ENCODE measurements at places on chromosomes 6 and 20.

DNA sequence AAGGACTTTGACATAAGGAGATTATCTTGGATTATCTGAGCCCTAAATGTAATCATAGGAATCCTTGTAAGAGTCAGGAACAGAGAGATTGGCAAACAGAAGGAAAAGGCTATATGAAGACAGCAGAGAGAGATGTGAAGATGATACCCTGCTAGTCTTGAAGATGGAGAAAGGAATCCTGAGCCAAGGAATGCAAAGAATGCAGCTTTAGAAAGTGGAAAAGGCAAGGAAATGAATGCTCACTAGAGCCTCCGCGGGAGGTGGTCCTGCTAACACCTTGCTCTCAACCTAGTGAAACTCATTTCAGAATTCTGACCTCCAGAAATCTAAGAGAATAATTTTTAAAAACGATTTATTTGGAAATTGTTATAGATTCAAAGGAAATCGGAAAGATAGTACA is 117.1 kb downstream of the TBXT start:
- no peak for DNase-seq

- no peak for DNase-seq
Observed at GRCh38 chr6:139143111-139143510, 8.2 kb downstream of the HECA start.

GRCh38 chr6:7086488-7086887 is 21.3 kb upstream of the RREB1 start:
- DNase-seq: no peak

DNA sequence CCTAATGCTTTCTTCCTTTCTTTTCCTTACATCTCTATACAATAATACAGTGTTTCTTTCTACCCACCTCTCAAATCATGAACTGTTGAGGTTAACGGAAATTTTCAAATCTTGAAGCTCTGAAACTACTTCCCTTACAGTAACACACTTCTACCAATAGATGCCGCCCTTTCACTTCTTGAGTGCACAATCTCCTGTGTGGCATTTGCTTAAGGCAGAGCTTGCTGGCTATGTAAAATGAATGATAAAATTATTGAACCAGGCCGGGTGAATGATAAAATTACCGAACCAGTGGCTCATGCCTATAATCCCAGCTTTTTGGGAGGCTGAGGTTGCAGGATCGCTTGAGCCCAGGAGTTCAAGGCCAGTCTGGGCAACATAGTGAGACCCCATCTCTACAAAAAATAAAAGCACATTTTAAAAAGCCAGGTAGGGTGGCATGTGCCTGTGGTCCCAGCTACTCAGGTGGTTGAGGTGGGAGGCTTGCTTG is 56.8 kb downstream of the KCNS1 start:
- peak; percentile 73 for DNase-seq

DNA sequence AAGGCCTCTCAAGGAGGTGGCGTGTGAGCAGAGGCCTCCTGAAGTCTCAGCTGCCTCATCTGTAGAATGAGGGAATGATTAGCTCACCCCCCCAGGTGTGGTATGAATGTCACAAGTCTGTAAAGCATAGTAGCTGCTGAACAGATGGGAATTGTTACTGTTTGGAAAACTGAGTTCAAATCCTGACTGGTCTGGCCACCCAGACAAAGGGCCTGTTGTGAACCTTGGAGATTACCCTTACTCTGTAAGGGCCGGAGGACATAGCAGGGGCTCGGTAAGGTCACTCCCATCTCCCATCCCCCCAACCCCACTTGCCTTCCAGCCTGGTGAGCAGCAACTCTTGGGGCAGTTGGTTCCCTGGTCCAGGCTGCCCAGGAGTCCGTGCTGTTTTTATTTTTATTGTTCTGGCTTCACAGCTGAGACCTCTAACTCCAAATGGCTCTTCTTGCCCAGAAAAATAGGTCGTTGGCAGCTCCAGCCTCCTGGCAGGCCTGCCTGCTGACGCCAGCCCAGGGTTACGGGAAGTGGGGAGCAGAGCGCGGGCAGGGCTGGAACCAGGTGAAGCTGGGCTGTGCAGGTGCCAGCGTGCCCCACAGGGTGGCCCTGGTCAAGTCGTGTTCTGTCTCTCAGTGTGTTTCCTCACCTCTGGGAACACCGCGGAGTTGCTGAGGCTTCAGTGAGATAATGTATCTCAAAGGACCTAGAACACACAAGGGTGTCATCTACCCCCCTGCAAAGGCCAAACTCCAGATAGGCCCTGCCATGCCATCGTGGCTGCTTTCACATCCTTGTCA is 4.5 kb upstream of the SIRPA start:
- no peak for DNase-seq

DNA sequence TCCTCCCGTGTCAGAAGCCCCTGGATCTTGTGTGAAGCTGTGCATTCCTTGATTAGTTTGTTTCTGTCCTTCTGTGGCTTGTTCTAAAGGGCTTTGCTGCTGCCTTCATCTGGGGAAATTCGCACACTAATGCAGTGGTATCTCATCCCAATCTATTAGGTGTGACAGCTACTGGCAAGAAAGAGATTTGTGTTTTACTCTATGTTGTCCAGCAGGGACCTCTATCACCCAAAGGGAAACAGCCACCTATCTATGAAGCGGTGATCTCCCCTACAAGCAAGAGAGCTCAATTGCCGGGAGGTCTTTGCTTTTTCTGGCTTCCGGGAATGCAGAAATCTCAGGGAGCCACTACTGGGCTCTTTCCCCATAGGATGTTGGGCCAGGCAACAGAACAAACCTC is 151.8 kb downstream of the NRN1 start:
- no peak for DNase-seq

- DNase-seq: no peak
Observed at GRCh38 chr6:75081921-75082320, 123.9 kb downstream of the COL12A1 start.

DNA sequence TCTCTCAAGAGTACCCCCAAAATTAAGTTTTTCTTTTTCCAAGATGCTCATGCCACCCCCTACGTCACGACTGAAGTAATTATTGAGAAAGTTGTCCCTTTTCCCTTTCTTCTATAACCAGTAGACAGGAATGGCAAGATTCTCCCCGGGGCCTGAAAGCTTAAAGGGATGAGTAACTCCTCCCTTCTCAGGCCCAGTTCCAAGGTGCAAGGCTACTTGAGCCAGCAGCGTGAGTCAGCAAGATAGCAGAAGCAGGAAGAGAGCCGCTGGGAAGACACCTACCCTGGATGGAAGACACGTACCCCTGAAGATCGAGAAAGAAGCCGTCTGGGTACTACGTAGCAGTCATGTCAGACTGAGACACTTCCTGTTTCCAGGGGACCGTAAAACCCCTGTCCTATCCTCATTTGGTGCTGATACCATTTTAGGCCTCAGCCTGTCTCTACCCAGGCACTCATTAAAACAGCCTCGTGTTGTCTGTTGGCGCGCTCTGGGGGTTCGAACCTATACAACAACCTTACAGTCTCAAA is 241.0 kb downstream of the ADGRG6 start:
- peak; percentile 27 for DNase-seq

DNA sequence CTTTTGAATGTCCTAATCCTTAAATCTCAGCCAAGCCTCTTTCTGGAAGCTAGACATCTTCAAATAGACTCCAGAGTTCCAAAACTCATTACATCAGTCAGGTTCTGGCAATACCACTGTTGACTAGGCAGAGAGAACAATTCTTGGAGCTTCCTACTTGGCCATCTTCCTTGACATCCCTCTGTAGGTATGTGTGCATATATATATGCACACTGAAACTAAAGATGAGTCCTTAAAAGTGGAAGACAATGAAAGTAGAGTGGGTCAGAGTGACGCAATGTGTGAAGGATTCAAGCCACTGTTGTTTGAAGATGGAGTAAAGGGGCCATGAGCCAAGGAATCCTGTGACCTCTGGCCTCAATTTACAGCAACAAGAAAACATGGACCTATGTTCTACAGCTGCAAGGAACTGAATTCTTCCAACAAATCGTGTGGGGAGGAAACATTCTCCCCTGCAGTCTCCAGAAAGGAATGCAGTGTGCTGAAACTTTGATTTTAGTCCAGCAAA is 18.7 kb upstream of the DUSP22 start:
- no peak for DNase-seq

DNA sequence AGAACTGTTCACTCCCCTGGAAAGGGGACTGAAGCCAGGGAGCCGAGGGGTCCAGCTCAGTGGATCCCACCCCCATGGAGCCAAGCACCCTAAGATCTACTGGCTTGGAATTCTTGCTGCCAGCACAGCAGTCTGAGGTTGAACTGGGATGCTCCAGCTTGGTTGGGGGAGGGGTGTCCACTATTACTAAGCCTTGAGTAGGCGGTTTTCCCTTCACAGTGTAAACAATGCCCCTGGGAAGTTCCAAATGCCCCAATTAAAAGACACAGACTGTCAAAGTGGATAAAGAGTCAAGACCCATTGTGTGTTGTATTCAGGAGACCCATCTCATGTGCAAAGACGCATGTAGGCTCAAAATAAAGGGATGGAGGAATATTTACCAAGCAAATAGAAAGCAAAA is 150.2 kb downstream of the LPA start:
- no peak for DNase-seq

GRCh38 chr6:81084776-81085430 is 667.6 kb downstream of the TENT5A start:
- no peak for DNase-seq

DNA sequence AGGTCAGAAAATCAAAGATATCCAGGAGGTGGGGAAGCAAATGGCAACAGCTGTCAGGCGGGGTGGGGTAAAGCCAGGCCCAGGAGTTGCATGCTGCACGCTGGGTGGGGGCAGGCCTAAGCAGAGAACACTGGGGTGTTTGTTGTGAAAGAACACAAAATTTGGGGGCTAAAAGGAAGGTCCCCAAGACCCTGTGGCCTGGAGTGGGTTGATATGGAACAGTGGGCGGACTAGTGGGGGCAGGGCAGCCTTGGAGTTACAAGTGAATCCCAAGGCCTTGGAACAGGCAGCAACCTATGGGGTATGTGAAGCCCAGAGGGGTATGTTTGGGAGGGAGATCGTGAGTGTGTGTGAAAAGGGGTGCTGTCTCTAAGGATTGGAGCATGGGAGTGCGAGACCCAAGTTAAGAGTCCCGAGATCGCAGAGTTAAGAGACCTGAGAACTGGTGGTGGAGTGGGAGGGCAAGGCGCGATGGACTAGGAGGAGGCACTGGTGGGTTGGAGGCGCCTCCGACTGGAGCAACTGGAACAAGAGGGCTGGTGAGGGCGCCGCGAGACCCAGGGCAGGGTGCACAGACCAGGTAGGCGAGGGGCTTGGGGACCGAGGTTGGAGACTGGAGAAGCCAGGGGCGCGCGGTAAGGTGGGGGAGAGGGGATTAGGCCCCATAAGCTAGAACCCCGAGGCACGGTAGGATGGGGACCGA is 658 bp downstream of the CUL7 start:
- DNase-seq: no peak

DNA sequence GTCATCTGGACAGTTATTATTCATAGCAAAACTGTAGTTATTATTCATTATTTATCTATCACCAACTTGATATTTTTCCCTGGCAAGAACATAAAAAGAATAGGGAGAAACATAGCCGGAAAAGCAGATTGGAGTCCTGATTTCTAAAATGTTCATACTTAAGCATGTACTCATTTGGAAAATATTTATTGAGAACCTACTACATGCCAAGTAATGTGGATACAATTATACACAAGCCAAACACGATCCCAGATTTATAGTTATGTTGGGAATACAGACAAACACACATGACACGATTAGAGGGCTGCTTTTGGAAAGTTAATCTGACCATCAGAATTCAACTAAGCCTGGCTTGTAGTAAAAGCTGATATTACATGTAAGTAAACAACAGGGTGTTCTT is 30.7 kb downstream of the ARHGAP18 start:
- no peak for DNase-seq

GRCh38 chr20:57008217-57008616 is 258.2 kb downstream of the BMP7 start:
- no peak for DNase-seq

DNA sequence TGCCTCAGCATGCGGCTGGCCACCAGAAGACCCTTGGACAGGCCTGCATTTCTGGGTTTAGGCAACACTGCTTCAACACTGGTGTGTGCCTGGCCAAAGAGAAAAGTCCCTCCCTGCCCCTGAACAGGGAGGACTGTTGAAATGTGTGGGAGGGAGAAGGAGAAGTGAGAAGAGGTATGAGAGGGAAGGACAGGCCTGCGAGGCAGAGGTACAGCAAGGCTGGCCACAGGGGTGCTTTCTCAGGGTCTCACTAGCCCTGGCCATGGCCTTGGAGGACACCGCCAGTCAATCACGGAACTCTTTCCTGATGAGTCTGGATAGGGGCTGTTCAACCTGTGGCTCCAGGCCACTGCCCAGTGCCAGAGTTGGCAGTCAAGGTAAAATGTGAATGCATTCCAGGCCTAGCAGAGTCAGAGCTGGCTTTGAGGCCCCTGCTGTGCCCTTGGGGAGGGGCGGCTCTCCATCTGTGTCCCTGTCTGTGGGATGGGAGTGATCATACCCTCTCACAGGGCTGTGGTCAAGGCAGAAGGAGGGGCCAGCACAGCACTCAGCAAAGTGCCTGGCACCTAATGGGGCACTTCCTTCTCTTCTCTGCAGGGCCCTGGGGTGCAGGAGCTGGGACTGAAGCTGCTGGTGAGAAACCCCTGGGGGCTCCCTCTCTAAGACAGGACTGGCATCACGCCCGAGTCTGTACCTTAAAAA is 43.2 kb upstream of the CDH22 start:
- DNase-seq: no peak

- peak; percentile 45 for DNase-seq
Observed at GRCh38 chr6:148367411-148368024, 24.9 kb downstream of the SASH1 start.

- no peak for DNase-seq
Observed at GRCh38 chr6:33856031-33856590, 52.3 kb upstream of the MLN start.

- DNase-seq: no peak
Observed at GRCh38 chr20:8427419-8428040, 295.5 kb downstream of the PLCB1 start.

GRCh38 chr20:7866285-7866684 is 74.0 kb downstream of the HAO1 start:
- no peak for DNase-seq

DNA sequence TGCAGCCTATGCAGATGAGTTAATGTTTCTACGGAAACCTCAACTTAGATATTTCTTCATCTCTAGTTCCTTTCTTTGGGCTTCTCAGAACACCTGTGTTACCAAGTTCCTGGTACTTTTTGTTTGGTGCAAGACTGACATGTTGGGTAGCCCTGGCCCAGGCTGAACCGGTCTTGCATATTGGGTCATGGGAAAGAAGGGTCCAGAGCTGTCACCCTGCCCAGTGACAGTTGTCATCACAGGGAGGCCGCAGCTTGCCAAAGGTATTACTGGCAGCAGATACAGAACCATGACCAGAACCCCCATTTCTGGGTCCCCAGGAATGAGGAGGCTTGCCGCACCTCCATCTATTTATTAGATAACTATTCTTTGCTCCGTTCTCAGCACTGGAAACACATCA is 40.2 kb downstream of the PDYN start:
- DNase-seq: no peak

- DNase-seq: no peak
Observed at GRCh38 chr6:162849269-162849668, 121.5 kb downstream of the PACRG start.

DNA sequence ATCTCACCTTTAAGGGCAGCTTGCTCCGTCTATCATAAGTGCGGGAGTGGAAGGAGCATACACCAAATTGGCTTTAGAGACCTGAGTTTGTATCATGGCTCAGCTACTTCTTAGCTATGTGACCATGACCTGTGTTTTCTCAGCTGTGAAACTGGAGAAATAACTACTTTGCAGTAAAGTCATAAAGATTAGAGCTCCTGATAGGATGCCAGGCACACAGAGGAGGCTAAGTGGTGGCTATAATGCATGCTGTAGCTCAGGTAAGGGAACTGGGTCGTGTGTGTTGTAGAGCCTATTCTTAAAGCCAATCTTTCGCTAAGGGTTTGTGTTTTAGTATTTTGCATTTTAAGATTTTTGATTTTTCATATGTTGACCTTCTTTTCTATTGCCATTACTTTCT is 451.5 kb upstream of the MAN1A1 start:
- DNase-seq: no peak

Data from H4 (cell line).